ENCODE measurements at places on chromosomes 2 and 18.

DNA sequence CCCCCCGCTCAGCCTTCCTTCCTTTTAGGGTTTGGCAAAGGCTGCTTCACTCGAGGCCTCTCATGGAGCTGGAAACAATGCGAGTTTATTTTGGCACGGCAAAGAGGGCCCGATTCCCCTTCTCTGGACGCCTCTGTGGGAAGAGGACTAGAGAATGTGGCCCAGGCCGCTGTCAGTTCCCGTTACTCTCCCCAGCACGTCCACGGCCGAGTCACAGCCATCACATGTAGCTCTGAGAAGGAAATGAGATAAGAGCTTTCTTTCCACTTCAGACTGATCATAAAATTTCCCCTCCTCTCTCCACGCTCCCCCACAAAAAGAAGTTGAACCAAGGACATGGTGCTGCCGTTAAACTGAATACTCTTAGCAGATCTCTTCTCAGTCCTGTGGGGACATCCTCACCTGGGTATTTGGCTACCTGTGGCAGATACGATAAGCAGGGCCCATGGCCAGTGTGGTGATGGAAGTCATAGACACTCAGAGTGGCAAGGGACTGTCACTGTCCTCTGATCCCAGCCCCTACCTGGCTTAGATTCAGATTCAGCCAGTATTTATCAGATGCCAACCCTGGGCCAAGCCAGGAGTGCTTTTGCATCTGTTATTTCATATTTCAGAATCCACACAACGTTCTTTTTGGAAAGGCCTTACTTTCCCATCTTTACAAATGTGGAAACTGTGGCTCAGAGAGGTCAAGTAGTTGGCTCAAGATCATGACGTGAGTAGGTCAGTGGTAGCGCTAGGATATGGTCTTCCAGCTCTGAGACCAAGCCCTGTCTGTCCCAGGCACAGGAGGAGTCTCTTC is 101.2 kb downstream of the MCFD2 start:
- DNase-seq = no peak

DNA sequence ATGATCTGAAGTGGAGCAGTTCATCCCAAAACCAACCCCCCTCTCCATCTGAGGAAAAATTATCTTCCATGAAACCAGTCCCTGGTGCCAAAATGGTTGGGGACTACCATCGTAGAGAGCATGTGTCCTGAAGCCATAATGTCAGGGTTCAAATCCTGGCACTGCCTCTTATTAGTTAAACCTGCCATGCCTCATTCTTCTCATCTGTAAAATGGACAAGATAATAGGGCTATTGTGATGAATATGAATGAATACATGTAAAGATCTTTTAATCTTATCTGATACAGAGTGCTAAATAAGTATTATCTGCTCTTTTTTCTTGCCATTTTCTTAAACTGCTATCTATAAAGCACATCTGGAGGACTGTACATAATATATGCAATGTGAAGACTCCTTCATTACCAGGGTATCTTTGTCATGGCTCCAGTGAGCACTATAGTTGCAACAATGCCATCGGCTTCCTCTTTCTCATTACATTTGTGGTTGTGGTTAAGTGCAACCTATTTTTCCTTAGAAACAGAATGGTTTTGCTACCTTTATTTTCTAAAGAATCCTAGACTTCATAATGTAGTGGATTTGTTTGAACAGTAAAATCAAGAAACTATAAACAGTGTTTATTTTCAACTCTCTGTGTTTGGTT is 27.0 kb downstream of the MFSD6 start:
- no peak for DNase-seq

GRCh38 chr2:147758821-147759220 is 86.0 kb upstream of the ACVR2A start:
- DNase-seq = no peak

GRCh38 chr2:149278872-149279264 is 51.5 kb upstream of the LYPD6 start:
- DNase-seq = no peak

DNA sequence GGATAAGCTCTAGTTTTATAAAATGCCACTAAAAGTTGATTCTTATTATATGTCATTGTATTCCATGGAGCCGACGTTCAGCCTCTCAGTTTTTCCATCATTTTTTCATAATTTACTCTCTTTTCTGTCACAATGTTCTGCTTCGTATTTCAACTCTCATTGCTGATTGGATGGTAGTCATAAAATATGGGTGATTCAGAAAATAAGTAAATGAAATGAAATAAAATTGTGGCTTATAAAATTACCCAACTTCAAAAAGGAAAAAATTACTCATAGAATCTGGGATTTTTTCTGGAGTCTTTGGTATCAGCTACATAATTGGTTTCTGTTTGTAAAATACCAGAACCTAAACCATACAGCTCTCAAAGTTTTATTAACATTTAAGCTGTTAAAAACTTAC is 139.7 kb upstream of the ITGA4 start:
- no peak for DNase-seq

DNA sequence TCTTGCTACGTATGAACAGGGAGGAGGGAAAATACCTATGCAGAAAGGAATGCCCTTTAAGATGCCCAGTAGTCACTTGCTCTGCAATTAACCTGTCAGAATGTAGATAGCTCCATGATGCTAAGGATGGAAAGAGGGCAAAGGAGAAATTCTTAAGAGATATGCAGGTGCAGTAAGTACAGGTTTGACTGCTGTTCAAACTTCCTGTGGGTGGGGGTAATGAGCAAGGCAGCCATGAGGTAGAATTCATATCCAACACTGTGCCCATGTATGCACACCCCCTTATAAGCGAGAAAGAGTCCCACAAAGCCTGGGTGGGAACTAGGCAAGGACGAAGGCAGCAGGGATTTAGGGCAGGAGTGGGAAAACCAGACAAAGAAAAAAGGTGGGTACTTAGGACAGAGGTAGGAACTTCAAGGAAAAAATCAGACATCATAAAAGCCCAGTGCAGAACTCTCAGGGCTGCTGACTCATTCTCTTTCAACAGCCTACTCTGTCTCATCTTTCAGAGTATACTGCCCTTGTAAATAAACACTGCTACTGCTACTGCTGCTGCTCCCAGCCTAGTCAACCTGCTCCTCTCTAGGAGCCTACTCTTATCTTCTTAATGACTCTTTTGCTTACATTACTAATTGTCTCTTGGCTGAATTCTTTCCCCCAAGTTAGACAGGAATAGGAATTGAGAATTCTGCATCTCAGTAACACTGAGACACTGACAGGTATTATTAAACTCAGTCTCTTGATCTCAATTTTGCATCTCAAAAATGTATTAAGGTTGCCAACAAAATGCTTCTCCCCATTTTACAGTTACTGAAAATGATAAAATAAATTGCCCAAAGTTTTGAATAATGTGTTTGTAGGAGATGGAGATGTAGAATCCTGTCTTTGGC is 189.0 kb downstream of the PTH2R start:
- no peak for DNase-seq

DNA sequence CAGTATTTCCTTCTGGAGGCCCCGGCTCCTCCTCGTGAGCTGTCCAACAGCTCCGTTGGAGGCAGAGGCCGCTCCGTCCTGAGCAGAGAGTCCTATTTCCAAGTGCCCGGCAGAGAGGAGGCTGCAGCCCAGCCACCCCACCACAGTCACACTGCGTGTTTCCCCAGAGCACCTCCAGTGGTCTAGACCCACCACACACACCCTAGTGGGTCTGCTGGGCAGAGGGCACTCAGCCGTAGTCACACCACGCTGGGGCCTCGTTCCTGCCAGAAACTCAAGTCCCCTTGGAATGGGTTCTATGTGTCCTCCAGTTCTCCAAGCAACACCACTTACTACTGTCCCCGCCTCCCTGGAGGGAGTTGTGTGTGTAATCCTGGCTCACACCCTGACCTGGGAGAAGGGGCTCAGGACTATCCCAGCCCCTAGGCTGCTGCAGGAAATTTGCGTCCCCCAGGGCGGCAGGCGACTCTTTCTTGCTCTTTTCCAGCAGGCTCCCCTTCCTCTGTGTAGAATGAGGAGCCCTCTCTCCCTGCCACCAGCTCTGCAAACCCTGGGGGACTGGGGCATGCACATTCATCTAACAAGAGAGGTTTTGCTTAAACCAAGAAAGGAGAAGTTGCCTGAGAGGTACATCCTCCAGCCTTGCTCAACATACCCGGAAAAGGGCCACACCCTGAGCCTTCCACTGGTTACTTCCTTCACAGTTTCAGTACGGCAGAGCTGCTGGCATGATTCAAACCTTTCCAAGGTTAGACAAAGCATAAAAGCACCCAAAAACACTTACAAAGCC is 114.1 kb downstream of the NDUFA10 start:
- DNase-seq = no peak

DNA sequence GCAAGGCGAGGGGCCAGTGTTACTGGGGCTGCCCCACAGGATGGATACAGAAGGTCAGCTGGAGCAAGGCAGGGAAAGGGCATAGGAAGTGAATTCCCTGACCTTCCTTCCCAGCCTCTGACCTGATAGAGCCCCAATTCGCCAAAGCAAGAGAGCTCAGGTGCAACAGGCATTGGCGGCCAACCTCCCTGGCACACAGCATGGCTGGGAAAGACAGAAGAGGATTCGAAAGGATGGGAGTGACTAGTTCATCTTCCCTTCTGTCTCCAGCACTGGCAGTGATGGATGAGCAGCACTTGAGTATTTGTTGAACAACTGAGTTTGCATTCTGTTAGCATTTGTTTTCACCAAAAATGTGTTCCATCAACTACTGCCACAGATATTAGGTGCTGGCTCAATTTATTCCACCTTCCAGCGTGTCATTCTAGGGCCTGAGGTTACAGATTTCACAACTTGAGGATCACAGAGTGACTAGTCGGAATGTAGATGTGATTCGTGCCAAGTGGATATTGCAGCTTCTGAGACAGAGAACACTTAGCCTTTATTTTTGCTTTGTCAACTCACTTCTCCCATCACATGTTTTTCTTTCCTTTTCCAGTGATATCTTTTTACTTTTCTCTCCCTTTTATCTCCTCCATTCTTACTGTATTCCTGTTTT is 6.2 kb downstream of the COPS8 start:
- no peak for DNase-seq

- no peak for DNase-seq
These were observed at the start of gene DGKD for GRCh38 chr2:233353769-233354499. TSS of gene DGKD (plus strand) at chr2:233354494. CDS start at chr2:233354519, 25 bp downstream.

DNA sequence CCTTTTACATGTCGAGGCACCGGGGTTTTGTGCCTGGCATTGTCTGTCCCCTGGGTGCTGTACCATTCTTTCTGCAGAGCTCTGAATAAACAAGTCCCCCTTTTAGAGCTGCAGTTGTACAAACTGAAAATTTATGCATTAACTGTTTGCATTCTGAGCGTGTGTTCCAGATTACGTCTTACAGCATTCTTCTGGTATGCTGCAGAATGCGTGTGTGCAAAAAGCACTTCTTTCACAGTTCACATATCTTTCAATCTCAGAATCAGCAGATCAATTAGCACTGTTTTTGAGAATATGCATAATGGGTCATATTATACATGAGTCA is 27.5 kb downstream of the MEIS1 start:
- DNase-seq = no peak

GRCh38 chr2:1986166-1986565 is 241.9 kb upstream of the PXDN start:
- no peak for DNase-seq

DNA sequence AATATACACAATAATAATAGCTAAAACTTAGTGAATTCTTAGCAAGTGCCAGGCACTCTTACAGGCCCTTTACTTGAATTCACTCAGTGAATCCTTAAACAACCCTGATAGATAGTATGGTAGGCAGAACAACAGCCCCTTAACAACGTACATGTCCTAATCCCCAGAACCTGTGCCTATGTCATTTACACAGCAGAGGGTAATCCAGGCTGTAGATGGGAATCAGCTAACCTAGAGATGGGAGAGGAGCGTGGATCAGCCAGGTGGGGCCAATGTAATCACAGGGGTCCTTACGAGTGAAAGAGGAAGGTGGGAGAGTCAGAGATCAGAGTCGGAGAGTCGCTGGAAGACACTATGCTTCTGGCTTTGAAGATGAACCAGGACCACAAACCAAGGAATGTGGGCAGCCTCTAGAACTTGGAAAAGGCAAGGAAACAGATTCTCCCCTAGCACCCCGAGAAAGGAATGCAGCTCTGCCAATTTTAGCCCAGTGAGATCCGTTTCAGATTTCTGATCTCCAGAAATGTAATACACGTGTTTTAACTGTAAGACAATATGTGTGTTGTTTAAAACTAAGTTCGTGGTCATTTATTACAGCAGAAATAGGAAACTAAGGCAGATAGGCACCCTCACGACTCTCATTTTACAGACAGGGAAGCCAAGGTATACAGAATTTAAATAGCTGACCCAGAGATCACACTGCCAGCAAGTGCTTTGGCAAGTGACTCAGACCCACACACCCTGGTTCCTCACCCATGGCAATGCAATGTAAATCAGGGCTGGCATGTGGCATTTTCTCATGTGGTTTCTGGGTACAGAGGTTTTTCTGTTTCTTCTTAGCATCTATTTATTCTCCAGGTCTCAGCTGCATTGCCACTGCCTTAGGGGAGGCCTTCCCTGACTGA is 68.9 kb downstream of the DOCK10 start:
- no peak for DNase-seq

DNA sequence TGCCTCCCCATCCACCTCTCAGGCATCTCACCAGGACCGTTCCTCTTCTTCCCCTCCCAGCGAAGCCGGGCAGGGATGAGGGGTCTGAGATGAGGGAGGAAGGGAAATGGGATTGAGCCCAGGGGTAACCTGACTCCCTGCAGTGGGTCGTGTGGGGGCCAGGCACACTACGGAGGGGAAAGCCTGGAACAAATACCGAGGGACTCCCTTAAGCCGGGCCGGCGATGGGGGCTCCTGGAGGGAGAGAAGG is 250 bp upstream of the SPEG start:
- DNase-seq = no peak

GRCh38 chr2:196967116-196967515 is 40.6 kb upstream of the PGAP1 start:
- DNase-seq = no peak

GRCh38 chr2:239164335-239164871 is 236.4 kb downstream of the HDAC4 start:
- DNase-seq = no peak

- DNase-seq = no peak
These were observed 16.3 kb downstream of the TSHZ1 start for GRCh38 chr18:75226956-75227316.

DNA sequence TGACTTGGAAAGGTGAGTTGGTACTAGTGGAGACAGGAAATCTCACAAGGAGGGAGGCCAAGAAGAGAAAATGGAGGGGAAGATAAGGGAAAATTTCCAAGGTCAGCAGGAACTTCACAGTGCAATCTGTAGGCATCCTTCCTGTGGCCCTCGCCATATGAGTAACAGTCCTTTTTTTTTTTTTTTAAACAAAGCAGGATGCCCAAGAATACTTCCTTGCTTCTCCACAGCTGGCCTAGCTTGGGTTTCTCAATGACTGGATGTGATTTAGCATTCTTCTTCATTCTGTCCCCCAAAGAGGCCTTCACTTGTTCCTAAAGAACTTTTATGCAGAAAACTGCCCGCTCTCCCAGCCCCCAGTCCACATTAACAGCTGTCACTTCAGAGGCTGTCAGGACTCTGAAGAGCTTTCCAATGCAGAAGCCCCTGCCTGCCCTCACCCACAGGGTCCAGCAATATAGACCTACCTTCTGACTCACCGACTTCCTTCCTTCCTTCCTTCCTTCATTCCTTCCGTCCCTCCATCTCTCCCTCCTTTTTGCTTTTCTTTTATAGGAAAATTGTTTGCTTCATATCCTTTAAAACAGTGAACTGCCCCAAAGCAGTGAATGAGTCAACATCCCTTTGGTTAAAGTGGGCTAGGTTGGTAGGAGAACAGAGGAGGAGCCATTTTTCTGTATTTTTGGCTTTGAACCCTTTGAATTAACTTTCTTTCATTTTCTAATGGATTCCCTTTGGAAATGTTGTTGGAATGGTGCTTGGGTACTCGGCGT is 172.0 kb downstream of the MGAT5 start:
- no peak for DNase-seq

Measured in activated T-helper 1 cell treated with anti-CD3 and anti-CD28 coated beads, Interleukin-12 subunit alpha, Interleukin-12 subunit beta, Interleukin-2, Interleukin-4 antibody, amounts not matched to agents 30 ng/mL and 10 ng/mL and 1 ng/mL, durations not matched to agents 14 hours and 24 hours and 36 hours (primary cell).